ENCODE measurements at places on chromosomes 11 and 22.

DNA sequence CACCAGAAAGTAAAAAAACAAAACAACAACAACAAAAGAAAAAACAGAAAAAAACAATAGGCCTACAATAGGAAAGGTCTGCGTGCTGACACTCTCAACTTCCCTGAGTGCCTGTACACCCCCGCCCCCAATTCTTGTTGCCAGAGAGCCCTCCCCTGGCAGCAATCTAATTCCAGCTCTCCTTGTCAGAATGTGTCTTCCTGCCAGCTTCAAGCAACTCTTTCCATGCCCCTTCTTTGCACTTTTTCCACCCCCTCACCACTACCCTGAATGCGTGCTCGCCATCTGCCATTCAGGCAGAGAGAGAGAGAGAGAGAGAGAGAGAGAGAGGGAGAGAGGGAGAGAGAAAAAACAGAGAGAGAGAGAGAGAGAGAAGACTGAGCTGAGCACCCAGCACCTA, 245.0 kb downstream of the KIRREL3 start:
- DNase-seq: no peak

GRCh38 chr11:22599458-22599857, 26.2 kb downstream of the FANCF start:
- no peak for DNase-seq

DNA sequence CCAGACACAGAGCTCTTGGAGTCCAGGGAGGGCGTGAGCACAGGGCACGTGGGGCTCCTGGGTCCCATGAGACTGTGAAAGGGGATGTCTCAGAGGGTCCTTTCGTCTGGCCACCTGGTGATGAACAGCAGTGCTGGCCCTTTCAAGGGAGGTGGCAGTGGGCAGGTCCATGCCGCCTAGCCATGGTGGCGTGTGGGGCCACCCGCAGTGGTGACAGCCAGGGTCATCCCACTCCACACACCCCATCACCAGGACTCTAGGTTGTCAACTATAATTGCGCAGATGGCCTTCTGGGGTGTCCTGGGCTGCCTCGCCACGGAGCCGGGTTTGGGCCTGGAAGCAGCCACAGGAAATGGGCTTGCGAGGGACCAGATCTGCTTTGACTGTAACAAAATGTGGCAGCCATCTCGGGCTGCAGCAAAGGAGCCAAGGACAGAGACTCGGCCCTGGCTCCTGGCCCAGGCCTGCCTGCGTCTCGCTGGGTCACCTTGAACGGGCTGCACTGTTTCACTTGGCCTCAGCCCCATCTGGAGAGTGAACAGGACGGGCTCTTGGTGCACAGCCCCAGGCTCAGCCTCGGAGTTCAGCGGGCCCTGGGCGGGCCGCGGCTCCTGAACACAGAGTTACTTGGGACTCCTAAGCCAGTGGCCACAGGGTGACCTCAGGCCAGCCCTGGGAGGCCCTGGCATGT, 1350.5 kb downstream of the BRD1 start:
- no peak for DNase-seq

- no peak for DNase-seq
Observed at GRCh38 chr22:38849811-38850210, 6.0 kb upstream of the NPTXR start.

GRCh38 chr22:19957445-19957844, 15.8 kb upstream of the TXNRD2 start:
- DNase-seq: no peak

DNA sequence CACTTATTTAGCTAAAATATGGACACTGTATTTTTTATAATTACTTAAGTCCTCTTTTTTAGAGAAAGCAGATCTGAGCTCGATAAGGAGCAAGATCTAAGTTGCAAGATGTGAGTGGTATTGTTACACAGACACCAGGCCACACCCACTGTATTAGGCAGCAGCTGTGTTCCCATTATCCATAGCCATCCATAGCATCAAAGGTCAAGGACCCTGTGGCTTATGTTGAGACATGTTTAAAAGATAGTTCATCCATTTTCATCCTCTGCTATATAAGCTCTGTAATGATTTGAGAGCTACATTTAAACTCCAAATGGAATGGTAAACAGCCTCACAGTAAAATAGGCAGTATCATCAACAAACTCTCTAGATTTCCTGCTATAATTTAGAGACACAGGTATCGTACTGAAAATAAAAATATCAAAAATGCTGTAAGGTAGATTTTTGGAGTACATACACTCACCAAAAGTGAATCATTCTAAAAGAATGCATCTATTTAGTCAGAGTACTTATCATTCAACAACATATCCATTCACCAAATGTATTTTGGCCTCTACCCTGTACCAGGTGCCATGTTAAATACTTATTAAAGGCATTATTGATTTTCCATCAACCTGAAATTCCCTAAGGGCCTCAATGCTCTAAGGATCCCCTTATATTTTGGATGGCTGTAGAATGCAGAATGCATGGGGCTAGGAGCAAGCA, 574.0 kb downstream of the LRRC4C start:
- no peak for DNase-seq

DNA sequence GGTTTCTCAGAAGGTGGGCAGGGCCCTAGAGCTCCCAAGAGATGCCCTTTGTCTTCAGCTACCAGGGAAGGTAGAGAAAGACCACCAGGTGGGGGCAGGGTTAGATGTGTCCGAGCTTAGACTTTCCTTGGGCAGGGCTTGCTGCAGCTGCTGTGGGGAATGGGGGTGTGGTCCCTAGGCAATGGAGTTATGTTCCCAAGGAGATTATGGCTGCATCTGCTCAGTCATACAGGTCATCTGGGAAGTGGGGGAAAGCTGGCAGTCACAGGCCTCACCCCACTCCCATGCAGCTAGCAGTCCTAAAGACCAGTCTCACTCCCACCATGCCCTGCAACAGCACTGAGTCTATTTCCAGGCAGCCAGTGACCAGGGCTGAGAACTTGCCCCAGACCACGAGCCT, 29.5 kb downstream of the MMP27 start:
- no peak for DNase-seq

- DNase-seq: peak; percentile 82
Observed at GRCh38 chr11:19577976-19578619, 134.5 kb upstream of the NAV2 start.

GRCh38 chr22:33194529-33195077, 136.4 kb upstream of the SYN3 start:
- DNase-seq: no peak

- DNase-seq: no peak
Observed at GRCh38 chr11:93517041-93517440, 26.1 kb downstream of the SMCO4 start.

DNA sequence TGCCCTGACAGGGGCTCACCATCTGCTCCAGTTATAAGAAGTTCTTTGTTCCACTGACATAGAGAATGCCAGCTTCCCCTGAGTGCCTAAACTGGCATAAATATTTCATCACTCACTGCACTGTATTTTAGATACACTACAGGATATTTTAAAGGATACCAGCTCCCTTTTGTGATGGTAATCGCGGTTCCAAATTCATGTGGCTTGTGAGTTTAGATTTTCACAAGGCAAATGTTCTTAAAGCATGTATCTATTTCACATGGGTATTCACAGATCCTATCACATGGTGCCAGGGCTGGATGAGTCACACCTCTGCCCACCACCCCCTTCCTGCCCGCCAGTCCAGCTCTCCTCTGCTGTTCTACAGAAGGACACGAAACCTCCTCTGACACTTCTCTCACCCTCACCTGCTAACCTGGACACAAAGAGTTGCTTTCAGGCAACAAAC, 105.5 kb downstream of the KCNC1 start:
- DNase-seq: no peak

- peak; percentile 57 for DNase-seq
Observed at GRCh38 chr11:101915791-101916291, 481 bp downstream of the ANGPTL5 start.

DNA sequence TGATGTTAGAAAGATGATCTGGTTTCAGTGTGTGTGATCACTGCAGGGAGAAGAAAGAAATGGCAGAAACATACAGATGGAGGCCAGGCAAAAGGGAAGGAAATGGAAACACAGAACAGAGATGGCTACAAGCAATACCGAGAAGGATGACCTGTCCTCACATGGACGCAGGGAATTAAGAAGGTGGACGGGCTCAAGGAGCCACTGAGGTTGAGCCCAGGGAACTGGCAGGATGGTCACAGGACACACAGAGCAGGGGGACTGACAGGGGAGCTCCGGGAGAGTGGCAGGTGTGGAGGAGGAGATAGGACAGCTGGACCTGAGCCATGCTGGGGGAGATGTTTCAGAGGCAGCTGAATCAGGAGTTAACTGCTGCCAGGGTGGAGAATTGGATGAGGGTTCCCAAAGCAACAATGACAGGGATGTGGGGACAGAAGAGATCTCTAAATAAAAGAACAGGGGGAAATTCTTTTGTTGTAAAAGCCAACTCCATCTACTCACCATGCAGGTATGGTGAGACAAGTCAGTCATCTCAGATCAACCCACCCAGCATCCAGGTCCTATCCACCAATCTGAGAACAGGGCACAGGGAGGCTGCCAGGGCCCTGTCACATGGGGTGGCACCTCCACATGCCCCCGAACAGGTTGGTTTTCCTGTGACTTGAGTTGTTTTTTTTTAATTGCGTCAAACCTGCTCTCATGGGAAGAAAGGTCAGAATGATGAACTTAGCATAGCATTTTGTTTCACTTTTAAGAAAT, 26.3 kb downstream of the KLHL22 start:
- DNase-seq: no peak

DNA sequence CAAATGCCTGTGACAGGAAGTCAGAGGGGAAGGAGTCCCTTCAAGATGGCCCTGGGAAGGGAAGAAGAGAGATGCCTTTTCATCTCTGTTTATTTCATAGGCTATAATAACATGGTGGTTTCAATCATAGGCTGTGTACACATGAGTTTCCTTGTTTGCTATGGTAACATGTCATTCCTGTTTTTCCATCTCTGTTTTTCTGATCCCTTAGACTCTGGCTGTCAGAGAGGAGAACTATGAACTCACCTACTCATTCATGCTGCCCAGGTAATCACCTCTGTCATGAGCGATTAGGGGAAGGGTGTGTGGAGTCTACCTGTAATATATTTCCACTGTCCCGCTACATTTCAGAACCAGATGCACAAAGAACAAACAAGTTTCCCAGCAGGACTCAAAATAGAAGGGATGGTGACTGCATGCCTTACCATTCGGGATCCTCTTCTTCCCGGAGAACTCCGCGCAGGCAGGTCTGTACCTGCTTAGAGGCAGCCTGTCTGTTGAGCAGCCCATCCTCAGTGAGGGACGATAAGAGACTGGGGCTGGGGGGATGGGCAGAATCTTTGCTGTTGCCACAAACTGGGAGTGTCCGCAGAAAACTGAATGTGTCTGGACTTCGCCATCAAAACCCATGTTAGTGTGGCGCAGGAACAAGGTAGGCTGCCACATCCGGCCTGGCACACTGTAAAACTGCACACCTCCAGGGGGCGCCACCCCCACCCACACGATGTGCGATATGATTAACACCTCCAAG, 7.1 kb upstream of the PEX26 start:
- no peak for DNase-seq

- DNase-seq: no peak
Observed at GRCh38 chr22:35226958-35227647, 30.2 kb upstream of the HMGXB4 start.

- DNase-seq: peak; percentile 56
Observed at GRCh38 chr11:129375751-129376657, at the start of gene BARX2. BARX2 (plus strand) TSS chr11:129375848; CDS start chr11:129376036, 188 bp downstream.

GRCh38 chr11:84608837-84609196, 1018.3 kb downstream of the DLG2 start:
- no peak for DNase-seq

- DNase-seq: no peak
Observed at GRCh38 chr11:118565051-118565450, 680 bp downstream of the IFT46 start.

DNA sequence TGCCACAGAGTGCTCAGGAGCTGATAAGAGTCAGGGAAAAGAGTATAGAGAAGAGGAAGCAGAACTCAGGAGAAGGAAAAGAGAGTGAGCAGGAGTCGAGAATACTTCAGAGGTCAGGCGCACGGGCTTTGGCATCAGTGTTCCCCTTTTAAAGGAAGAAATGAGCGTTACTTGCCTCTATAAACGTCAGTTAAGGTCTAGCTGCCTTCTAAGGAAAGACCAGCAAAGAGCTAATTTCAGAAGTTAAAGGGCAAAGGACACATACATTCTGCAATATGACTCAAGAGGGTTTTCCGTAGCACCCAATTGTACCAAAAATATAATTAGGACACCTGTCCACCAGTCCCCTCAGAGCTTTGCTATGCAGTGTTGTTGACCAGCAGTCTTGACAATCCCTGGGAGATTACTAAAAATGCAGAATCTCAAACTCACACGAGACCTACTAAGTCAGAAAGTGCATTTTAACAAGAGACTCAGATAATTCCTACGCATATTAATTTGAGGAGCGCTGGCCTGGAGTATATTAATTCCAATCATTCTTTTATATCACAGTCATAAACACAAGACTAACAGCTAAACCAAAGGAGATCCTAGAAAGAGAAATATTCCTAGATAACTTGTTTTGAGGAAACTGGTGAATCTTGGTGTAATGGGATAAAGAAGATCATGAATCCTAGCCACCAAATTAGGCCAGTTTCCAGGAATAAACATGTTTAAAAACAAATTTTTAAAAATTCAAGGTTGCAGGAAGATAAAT, 249.0 kb downstream of the CADM1 start:
- DNase-seq: no peak

DNA sequence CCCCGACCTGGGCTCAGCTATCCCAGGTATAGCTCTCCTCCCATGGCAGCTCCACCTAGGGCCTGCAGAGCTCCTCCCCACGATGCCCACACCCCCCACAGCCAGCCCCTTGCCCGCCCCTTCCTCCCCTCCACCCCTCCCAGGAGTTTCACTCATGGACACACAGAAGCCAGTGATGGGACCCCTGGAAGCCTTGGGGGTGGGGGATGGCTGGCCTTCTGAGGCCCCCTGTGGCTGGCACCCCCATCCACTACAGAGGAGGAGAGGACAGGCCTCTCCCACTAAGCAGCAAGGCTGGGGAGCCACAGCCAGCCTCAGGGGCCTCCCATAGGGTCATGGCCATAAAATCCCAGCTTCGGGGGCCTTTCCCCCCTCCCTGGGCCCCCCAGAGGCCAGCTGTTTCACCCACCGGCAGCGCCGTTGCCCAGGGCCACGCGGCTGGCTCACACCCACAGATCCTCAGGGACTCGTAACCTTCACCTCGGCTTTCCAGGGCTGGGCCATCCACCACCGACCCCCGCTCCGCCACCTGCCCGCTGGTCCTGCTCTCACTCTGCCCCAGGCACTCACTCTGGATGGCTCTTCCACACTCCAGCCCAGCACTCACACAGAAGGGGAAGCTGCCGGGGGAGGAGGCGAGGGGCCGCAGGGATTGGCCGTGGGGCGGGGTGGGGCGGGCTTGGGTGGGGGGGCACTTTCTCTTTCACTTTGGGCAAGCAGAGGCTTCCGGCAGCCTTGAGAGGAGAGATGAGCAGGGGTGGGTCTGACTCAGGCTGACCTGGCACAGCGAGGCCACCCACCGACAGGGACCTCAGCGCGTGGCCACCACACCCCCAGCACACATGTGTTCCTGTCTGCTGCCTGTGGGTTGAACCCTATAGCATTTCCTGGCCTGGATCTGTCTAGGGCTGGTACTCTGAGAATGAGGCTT, 2.2 kb downstream of the SLC25A22 start:
- DNase-seq: no peak

GRCh38 chr11:9075556-9075955, 15.8 kb downstream of the SCUBE2 start:
- DNase-seq: no peak

All from NCI-H2081 (cell line).